ENCODE measurements at places on chromosomes 3 and 15.

GRCh38 chr3:46693892-46694226 lies 380 bp upstream of the ALS2CL start:
- DNase-seq: no peak

GRCh38 chr3:124829178-124829818 lies 57.9 kb downstream of the ITGB5 start:
- DNase-seq: no peak

DNA sequence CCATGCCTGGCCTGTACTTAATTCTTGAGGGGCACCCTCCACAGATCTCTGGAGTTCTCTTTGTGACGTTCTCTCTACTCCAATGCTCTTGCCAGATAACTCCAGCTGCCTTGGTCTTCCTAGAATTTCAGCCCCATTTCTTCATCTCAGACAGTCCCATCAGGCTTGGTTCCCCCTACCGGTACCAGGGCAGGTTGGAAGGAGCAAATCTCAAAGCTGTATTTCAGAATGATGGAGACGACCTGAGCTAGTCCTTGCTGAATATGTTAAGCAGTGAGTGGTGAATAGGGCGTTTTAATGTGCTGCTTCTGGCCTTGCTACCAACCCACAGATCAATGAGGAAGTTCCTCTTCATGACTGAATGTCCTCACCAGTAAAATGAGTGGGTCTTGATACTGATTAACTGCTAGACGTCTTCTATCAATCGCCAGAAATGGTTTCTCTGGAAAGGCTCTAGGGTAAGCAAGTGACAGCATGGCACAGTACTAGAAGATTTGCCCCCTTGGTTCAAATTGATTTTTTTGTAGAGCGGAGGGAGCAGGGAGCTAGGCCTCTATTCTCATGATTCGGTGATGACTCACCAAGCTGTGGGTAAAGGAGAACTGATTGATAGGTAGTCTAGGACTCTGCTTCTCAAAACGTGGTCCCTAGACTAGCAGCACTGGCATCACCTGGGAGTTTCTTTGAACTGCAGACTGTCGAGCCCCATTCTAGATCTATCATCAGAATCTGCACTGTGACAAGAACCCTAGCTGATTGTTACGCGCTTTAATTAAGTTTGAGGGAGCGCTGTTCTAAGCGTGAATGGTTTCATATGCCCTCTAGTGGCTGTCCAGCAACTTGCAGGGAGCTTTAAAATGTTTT lies 67.8 kb downstream of the UBP1 start:
- DNase-seq: peak; percentile 68

DNA sequence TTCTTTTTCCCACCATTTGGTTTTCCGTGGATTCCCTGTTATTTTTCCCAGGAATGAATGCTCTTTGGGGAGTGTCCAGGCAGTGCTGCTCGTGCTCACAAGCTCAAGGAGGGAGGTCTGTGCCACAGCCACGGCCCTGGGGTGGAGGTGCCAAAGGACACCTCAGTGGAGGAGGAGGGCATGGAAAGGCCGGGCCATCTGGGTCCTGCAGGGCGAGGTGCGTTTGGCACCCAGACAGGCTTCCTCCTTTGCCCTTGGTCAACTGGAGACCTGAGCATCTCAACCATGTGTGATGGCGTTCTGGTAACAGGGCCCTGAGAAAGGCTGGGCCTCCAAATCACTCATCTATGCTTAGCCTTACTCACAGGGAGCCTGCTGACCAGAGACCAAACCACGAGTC lies 25.4 kb downstream of the KY start:
- no peak for DNase-seq

- no peak for DNase-seq
Observed at GRCh38 chr3:129722527-129722926, 116.1 kb upstream of the PLXND1 start.

- no peak for DNase-seq
Observed at GRCh38 chr3:137039570-137039969, 81.8 kb downstream of the IL20RB start.

- DNase-seq: no peak
Observed at GRCh38 chr15:47620960-47621681, 96.2 kb upstream of the SEMA6D start.

GRCh38 chr3:196135693-196136639 lies 54.1 kb upstream of the TFRC start:
- DNase-seq: peak; percentile 8

GRCh38 chr3:175295248-175296130 lies 436.4 kb downstream of the NAALADL2 start:
- DNase-seq: no peak

- no peak for DNase-seq
Observed at GRCh38 chr15:57218826-57219576, 157.3 kb upstream of the CGNL1 start.

DNA sequence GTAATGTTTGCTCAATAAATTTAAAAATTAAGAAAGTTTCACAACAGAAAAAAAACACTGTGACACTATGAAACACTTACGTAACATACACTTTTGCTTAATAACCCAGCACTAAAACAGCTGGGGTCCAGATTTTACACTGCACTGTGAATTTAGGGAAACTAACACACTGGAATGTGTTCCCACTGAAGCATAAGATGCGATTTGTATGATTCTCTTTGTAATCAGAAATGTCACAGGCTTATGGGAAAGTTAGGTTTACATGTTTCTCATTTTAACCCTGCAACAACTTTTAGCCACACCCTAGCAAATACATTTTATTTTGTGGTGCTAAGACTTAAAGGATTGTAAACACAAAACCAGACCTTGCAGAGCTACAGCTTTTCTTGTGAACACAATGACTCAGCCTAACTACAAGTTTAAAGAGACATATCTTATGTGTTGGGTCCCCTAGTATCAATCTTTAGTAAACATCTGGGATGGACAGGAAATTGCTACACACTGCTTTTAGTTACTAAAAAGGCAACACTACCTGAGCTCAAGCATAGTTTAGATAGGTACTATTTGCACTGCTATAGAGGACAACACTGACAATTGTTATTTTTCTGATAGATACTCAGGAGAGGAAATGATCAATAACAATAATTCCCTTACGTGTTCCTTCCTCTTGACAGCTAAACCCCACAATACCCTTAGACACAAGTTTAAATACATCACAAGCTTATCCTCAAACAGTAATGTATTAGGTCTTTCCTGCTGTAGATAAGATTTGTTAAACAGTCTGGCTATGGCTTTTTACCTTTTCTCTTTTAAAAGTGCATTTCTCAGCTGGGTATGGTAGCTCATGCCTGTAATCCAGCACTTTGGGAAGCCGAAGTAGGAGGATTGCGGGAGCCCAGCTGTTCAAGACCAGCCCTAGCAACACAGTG lies 3.8 kb downstream of the PLD1 start:
- peak; percentile 19 for DNase-seq

DNA sequence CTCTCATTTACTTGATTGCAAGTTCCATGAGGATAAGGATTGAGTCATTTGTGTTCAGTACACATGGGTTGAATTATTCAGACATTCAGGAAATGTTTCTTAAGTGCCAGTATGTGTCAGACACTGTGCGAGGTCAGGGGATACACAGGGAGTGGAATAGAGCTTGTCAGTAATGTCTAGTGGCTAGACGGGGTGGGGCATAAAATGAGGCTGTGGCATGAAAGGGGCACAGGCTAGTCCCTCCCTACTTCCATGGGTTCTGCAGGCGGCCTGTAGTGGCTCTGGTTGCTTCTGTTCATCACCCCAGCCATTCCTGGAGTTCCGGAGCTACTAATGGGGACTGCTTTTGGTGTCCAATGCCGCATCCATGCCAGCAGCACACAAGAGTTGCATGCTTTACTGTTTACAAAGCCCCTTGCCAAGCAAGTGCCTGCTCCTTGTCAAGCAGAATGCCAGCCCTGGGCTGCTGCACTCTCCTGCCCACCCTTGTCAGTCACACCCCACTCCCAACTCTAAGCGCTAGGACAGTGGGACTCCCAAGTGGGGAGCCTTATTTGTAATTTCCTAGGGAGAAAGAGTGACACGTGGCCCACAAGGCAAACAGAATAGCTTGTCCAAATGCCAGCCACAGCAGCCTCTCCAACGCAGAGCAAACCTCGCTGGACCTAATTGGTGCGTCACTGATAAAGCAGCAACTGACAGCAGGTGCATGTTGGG lies 70.8 kb downstream of the RAB11A start:
- DNase-seq: peak; percentile 78

DNA sequence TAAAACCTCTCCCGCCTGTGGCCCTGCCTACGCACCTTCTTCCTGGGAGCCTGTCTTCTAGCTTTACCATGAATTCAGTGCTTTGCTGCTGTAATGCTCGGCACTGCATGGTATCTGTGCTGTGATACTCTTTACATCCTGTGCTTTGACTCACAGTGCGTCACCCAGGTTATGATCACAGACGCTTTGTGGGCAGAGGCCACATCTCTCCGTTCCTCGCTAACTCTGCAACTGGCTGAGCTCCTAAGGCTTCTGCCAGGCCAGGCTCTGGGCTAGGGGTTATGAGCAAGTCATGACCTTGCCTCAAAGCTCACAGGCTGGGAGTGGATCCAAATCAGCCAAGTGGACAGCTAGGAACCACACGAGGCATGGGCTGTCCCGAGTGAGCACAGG lies 23.2 kb downstream of the SPTBN5 start:
- DNase-seq: peak; percentile 24

- DNase-seq: no peak
Observed at GRCh38 chr3:171443211-171443957, 16.8 kb downstream of the TNIK start.

DNA sequence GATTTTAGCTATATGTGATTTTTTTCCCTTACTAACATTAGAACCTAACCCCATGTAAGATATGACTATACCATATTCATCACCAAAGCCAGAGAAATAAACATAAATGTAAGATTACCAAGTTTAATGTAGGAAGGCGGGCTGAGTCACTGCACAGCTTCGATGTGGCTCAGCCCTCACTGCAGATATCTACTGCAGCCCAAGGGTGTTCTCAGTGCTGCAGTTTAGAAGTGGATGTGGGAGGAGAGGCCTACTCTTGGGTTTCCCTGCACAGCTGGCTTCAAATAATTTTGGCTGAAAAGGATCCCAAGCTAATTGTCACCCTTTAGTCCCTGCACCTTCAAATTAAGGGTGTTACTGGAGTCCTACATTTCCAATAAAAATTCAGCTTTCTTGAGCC lies 9.3 kb downstream of the ARPP19 start:
- no peak for DNase-seq

GRCh38 chr15:101068523-101068960 lies 149.4 kb downstream of the LRRK1 start:
- DNase-seq: no peak

- no peak for DNase-seq
Observed at GRCh38 chr3:81778678-81779182, 17.3 kb upstream of the GBE1 start.

Measured in kidney glomerular epithelial cell (primary cell).